ENCODE measurements at places on chromosomes 16 and 17. TPM values are rescaled to one million over a fixed set of nuclear protein-coding genes. Genes with fewer than 3 reads are reported as not detected.

DNA sequence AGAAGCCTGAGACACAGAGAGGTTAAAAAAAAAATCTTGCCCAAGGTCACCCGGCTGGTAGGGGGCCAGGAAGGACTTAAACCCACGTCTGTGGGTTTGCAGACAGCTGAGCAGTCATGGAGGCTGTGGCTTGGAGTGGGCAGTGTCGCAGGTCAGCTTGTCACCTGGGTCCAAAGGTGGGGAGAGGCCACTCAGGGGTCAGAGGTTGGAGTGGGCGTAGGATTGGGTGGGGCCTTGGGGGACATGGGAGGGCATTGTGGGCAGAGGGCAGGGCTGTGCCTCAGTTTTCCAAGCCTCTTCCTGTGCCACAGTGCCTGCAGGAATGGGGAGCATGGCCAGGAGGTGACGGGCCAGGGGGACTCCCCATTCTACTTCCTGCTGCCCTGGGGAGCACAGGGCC, 2.0 kb upstream of the NDRG4 start:
- H3K27me3 ChIP-seq: no peaks in the 10 kb centered on the region
- no peak for DNase-seq
- no peak overlapping the region for H3K4me3 ChIP-seq

- H3K27ac ChIP-seq: no peak overlapping the region
- no peak overlapping the region for H3K4me3 ChIP-seq
- no peak for DNase-seq
These were observed 32.8 kb upstream of the RASD1 start for GRCh38 chr17:17528696-17529652.

The CCDC144A gene
- 1.2 TPM for total RNA-seq

DNA sequence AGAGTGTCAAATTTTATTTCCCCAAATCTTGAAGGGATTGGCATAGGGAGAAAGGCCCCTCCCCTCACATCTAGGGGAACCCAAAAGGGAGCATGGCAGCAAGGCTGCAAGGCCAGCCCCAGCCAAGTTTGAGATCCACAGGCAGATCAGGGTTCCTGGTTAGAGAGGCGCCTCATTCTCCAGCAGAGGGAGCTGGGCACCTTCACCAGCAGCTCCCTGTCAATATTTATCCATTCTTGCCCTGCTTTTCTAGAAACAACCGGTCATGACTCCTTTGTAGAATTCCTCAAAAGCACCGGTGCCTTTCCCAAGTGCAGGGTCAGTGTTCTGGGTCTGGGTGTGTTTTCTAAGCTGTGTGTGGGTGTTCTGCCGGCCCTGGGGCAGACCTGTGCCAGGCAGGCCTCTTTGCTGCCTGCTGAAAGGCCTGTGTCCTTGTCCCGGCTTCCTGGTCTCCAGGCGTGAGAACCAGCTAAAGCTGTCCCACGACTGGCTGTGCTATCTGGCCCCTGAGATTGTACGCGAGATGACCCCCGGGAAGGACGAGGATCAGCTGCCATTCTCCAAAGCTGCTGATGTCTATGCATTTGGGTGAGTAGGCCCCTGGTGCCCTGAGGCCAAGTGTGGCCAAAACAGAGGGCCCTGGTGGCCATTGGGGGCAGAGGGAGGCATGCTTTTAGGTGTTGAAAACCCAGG, 21.2 kb upstream of the LGALS9 start:
- no peaks in the 10 kb centered on the region for H3K4me1 ChIP-seq
- H3K27me3 ChIP-seq: no peaks in the 10 kb centered on the region
- no peak for DNase-seq
- H3K36me3 ChIP-seq: peaks cover 25% of the 10 kb centered on the region

GRCh38 chr16:4139968-4140367, 23.7 kb upstream of the ADCY9 start:
- no peaks in the 10 kb centered on the region for H3K4me1 ChIP-seq
- H3K36me3 ChIP-seq: no peaks in the 10 kb centered on the region
- no peaks in the 10 kb centered on the region for H3K27me3 ChIP-seq
- H3K4me3 ChIP-seq: no peak overlapping the region
- H3K27ac ChIP-seq: no peak overlapping the region
- no peak for DNase-seq

The TSNAXIP1 gene
- total RNA-seq: 1.3 TPM

- no peak overlapping the region for H3K4me3 ChIP-seq
- H3K36me3 ChIP-seq: no peaks in the 10 kb centered on the region
- DNase-seq: no peak
These were observed 22.3 kb upstream of the PLLP start for GRCh38 chr16:57306676-57307341.

- H3K27me3 ChIP-seq: no peaks in the 10 kb centered on the region
- no peaks in the 10 kb centered on the region for H3K36me3 ChIP-seq
- no peak overlapping the region for H3K27ac ChIP-seq
- peak; percentile 14 for DNase-seq
These were observed 2.7 kb upstream of the TMIGD1 start for GRCh38 chr17:30336369-30337171.

DNA sequence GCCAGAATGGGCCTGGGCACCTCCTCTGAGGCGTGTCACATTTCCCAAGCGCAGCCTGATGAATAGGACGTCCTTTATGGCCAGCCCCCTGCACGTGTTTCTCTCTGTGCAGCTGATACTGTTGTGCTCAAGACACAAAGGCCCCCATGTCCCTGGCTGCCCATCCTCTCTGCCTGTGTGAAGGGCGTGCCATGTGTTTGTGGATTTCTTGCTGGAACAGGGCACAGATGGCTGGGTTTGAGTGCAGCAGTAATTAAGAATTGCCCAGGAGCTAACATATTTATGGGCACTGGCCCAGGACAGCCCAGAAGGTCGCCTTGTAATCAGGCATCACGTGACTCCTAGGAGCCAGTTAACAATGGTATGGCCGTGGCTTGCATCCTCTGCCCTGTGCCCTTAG, 181.1 kb downstream of the CCDC182 start:
- DNase-seq: no peak
- no peaks in the 10 kb centered on the region for H3K36me3 ChIP-seq
- H3K27ac ChIP-seq: no peak overlapping the region
- no peaks in the 10 kb centered on the region for H3K4me1 ChIP-seq
- no peaks in the 10 kb centered on the region for H3K27me3 ChIP-seq
- H3K4me3 ChIP-seq: no peak overlapping the region

The RGS9 gene
- 8.6 TPM for total RNA-seq

DNA sequence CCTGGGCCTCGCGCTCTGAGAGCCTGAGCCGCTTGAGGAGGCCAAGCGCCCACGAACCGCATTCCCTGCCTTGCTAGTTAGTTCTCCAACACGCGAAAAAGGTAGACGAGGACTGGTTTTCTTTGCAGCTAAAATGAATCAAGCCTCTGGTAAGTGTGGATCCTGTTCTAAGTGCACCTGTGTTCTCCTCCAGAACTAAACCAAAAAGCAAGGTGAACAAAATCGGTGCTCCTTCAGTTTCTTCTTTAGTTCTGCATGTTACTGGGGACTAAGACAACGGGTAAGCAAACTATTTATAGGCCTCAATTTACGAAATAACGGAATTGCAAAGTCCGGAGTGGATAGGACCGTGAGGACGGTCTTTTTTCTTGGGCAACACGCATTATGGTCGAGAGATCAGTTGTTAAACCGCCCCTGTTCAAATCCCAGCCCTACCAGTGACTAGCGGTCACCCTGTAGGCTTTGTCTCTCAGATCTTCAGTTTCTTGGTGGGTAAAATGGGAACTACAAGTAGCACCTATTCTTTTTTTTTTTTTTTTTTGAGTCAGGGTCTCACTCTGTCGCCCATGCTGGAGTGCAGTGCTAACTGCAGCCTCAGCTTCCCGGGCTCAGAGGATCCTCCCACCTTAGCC, 993 bp upstream of the ANKRD11 start:
- no peak for DNase-seq
- H3K36me3 ChIP-seq: no peaks in the 10 kb centered on the region
- H3K27me3 ChIP-seq: no peaks in the 10 kb centered on the region
- peak overlapping the region; percentile 88 for H3K27ac ChIP-seq
- peak overlapping the region; percentile 78 for H3K4me3 ChIP-seq
- H3K4me1 ChIP-seq: peaks cover 36% of the 10 kb centered on the region

All from astrocyte (in vitro differentiated cells and primary cell).